ENCODE measurements at places on chromosomes 6 and 20. TPM values are rescaled to one million over a fixed set of nuclear protein-coding genes. Genes with fewer than 3 reads are reported as not detected.

ARFGEF3 gene
- 0.51 TPM for total RNA-seq

PSMB1 gene
- total RNA-seq: 241 TPM

EYA2 gene
- 3.3 TPM for total RNA-seq

ARHGAP40 gene
- 0.02 TPM for total RNA-seq

BEND3 gene
- total RNA-seq: 3.3 TPM

IL22RA2 gene
- total RNA-seq: not detected

BPIFB1 gene
- not detected for total RNA-seq

ENPP5 gene
- total RNA-seq: not detected

LY6G6C gene
- total RNA-seq: not detected

CCM2L gene
- 0.33 TPM for total RNA-seq

FLOT1 gene
- total RNA-seq: 96.8 TPM

PRDM13 gene
- total RNA-seq: 0.93 TPM

ABHD16B gene
- not detected for total RNA-seq

GJA10 gene
- total RNA-seq: not detected

TRIM10 gene
- total RNA-seq: not detected

HSP90AB1 gene
- 1,181 TPM for total RNA-seq

TCF21 gene
- 0.08 TPM for total RNA-seq

RIPOR2 gene
- not detected for total RNA-seq

IPCEF1 gene
- 0.16 TPM for total RNA-seq

ANKRD66 gene
- total RNA-seq: not detected

NKX2-2 gene
- not detected for total RNA-seq

LY86 gene
- not detected for total RNA-seq

GPX5 gene
- not detected for total RNA-seq

MRAP2 gene
- 1.8 TPM for total RNA-seq

SPEF1 gene
- total RNA-seq: 2.5 TPM

MYMX gene
- total RNA-seq: not detected

RCAN2 gene
- not detected for total RNA-seq

BAK1 gene
- total RNA-seq: 41.4 TPM

CYP39A1 gene
- 0.09 TPM for total RNA-seq

HLA-DRB5 gene
- total RNA-seq: not detected

HS3ST5 gene
- not detected for total RNA-seq

ZNF831 gene
- total RNA-seq: not detected

HSPA12B gene
- 0.35 TPM for total RNA-seq

POPDC3 gene
- 26.4 TPM for total RNA-seq

APCDD1L gene
- 0.07 TPM for total RNA-seq

RGS17 gene
- 7.2 TPM for total RNA-seq

RAET1L gene
- 0.40 TPM for total RNA-seq

FOXS1 gene
- total RNA-seq: 0.52 TPM

LGSN gene
- total RNA-seq: 3.3 TPM

HLA-DQB1 gene
- not detected for total RNA-seq

TFAP2D gene
- not detected for total RNA-seq
